Liver (tissue), 10 donors: ENCODE measurements at places on chromosomes 1 and 21.

GRCh38 chr21:29939104-29939923, 482 bp downstream of the GRIK1 start:
- DNase-seq, result no peak

GRCh38 chr1:201877877-201878401, 10.8 kb upstream of the SHISA4 start:
- no peak for DNase-seq

DNA sequence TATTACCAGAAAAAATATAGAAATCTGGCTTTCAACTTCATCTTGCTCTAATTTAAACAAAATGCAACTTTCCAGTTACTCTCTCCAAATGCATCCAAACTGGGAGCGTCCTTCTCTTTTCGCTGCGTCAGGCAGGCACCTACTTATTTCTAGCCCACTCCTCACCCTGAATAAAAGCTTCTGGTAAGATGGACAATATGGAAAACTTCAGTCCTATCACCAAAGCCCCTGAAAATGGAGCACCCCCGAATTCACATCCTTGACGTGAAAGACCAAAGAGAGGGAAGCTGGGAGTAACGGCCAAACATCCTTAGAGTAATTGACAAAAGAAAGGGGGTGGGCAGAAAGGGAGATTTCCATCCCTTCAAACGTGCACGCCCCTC, 5.5 kb upstream of the PROX1 start:
- no peak for DNase-seq

GRCh38 chr21:45163413-45164123, 89.2 kb downstream of the ADARB1 start:
- DNase-seq, result no peak
